Stimulated activated CD4-positive, alpha-beta T cell treated with anti-CD3 and anti-CD28 coated beads, Interleukin-12 subunit alpha, Interleukin-12 subunit beta, amount 100 ng/mL, for 24 hours (primary cell): ENCODE measurements at places on chromosomes 13 and 19.

GRCh38 chr13:87884884-87885283, 213.7 kb downstream of the SLITRK5 start:
- no peak for DNase-seq

- no peak for DNase-seq
These were observed 117.6 kb downstream of the GGACT start for GRCh38 chr13:100470866-100471505.

DNA sequence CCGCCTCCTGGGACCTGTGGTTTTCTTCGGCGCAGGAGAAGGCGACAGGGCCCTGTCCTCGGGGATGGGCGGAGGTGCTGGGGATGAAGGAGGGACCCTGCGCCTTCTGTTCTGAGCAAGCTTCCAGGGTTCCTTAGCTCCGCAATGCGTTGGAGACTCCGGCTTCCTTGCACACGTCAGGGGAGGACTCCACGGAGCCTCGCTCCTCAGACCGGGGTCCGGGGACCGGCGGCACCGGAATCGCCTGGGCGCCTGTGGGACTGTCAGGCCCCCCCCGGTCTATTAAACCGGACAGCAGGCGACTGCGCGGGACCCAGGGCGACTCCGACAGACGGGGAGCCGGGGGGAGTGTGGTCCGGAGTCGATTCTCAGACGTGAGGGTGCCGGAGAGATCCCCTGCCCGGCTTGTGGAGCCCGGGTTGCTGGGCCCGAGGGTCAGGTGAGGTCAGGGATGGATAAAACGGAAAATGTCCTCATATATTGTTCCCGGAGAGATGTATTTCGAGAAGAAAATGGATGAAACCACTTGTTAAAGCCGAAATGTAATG, 227.4 kb downstream of the TEX29 start:
- no peak for DNase-seq

DNA sequence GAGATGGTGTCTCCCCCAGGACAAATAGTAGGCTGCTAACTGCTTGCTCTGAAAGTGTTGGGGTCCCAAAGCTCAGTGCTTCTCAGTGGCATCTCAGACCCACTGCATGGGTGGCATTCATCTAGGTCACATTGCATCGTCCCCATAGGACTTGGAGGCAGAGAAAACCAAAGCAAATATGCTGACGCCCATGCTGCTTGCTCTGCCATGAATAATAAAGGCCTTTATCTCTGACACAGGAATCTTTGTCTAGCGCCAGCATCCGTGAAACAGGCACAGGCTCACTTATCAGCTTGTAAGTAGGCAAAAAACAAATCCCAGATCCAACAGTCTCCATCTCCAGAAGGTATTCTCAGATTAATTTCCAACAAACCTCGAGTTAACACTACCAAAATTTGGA, 18.9 kb upstream of the IPO5 start:
- DNase-seq, result no peak

- DNase-seq, result no peak
These were observed 125.2 kb downstream of the KDM4B start for GRCh38 chr19:5093948-5094718.

GRCh38 chr19:41531438-41532311, 44.3 kb upstream of the CEACAM21 start:
- peak; percentile 75 for DNase-seq

GRCh38 chr13:31437975-31438374, 238.2 kb downstream of the B3GLCT start:
- no peak for DNase-seq

- no peak for DNase-seq
These were observed 4.4 kb downstream of the KXD1 start for GRCh38 chr19:18562086-18562485.

- DNase-seq, result peak; percentile 65
These were observed 112.2 kb upstream of the MBNL2 start for GRCh38 chr13:97109841-97110492.

DNA sequence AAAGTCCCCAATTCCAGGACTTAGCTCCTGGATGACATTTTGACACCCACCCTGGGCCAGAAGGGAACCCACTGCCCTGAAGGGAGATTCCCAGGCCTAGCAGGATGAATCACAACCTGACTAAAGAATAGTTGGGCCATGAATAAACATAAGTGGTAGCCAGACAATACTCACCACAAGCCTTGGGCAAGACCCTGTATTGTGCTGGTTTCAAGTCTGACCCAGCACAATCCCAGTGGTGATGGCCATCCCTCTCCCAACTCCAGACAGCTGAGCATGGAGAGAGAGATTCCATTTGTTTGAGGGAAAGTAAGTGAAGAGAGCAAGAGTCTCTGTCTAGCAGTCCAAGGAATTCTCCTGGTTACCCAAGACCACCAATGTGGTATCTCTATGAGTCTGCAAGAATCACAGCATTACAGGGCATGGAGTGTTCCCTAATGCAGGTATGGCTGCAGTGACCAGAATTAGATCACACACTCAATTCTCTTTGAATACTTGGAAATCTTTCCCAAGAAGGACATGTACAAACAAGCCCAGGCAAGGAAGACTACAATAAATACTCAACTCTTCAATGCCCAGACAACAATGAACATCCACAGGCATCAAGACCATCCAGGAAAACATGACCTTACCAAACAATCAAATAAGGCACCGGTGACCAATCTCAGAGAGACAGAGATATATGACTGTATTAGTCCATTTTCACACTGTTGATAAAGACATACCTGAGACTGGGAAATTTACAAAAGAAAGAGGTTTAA, 158.0 kb downstream of the VWA8 start:
- DNase-seq, result no peak

DNA sequence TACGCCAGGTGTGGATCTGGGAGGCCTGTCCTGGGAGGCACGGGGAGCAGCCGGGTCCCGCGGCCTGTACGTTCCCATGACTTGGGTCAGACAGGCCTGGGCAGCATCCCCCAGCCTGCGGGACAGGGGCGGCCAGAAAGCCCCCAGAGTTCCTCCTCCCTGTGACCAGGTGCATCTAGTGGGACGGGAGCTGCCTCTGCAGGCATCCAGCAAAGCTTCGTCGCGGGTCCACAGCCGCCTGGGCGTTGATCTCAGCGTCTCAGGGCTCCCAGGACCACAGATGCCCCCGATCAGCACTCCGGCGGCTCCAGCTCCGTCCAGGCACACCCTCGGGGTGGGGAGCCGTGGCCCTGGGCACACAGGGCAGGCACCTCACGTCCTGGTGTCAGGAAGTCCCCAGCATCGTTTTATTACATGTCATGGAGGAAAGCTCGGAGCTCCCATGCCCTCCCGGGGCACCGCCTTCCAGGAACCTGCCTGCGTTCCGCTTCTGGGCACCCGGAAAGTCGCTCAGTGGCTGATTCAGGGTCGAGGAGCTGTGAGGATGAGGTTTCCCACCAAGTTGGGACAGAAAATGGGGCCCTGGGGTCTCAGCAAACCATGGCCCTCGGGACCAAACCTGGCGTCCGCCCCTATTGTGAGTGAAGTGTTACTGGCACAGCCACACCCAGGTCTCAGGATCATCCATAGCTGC, 1.5 kb upstream of the GZMM start:
- DNase-seq, result no peak

- DNase-seq, result peak; percentile 63
These were observed 66.9 kb upstream of the TM9SF2 start for GRCh38 chr13:99434258-99434788.

- DNase-seq, result no peak
These were observed 452.6 kb downstream of the DIAPH3 start for GRCh38 chr13:59710996-59711701.
